ENCODE measurements at places on chromosomes 16 and 17. TPM values are rescaled to one million over a fixed set of nuclear protein-coding genes. Genes with fewer than 3 reads are reported as not detected.

The SMIM22 gene
- not detected for total RNA-seq

The RNF157 gene
- under 0.01 TPM for total RNA-seq

The TMIGD1 gene
- not detected for total RNA-seq

The KCNJ2 gene
- total RNA-seq, result 3.9 TPM

The KAT2A gene
- 7.6 TPM for total RNA-seq

The CCL7 gene
- total RNA-seq, result 2.5 TPM

The CTRB2 gene
- not detected for total RNA-seq

The GPR139 gene
- total RNA-seq, result not detected

The OTOA gene
- under 0.01 TPM for total RNA-seq

The OR1A2 gene
- total RNA-seq, result not detected

The LGALS9B gene
- total RNA-seq, result not detected

The CDH3 gene
- 0.38 TPM for total RNA-seq

The TCAP gene
- 0.19 TPM for total RNA-seq

The STH gene
- total RNA-seq, result not detected
